GM13977 (cell line): ENCODE measurements at places on chromosomes 7 and 10.
A peak's percentile ranks its signal among the peaks of the same experiment; 100 is the strongest.

GRCh38 chr7:148253629-148254028, 336.9 kb upstream of the C7orf33 start:
- DNase-seq, result peak; percentile 25

- DNase-seq, result no peak
These were observed 10.8 kb upstream of the HOXA2 start for GRCh38 chr7:27112955-27113949.

DNA sequence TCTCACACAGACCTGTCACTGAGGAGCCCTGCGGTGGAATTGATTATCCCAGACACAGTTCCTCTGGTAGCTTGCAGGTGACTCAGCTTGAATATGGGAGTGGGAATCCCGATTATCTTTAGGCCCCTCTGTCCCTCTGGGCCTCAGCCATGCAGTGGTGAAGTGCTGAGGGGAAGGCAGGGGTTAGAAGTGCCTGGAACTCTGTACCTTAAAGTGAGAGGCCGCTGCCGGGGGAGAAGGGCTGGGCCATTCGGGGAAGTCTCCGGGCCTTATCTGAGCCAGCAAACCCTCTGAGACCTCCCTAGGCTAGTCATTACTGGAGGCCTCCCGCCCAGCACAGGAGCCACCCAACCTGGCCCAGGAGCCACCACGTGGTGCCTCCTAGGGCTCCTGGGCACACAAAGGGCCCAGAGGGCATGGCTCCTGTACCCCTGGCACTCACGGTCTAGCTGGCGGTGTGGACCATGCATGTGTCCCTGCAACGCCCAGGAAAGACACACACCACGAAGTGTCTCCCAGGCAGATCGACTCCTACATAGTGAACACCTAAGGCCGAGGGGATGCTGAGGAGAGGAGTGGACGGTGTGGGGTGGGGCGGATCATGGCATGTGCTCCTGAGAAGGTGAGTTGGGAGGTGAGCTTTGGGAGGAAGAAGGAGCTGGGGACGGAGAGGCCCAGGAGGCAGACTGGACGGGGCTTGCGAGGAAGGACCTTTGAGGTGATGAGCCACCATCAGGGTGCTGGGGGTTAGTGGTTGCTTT, 56.2 kb downstream of the HK1 start:
- DNase-seq, result no peak

GRCh38 chr7:76073335-76073990, 25.6 kb downstream of the MDH2 start:
- DNase-seq, result no peak

GRCh38 chr10:34748357-34748756, 66.7 kb downstream of the PARD3 start:
- DNase-seq, result no peak

- peak; percentile 80 for DNase-seq
These were observed 16.8 kb downstream of the NUDT1 start for GRCh38 chr7:2258661-2259365.

DNA sequence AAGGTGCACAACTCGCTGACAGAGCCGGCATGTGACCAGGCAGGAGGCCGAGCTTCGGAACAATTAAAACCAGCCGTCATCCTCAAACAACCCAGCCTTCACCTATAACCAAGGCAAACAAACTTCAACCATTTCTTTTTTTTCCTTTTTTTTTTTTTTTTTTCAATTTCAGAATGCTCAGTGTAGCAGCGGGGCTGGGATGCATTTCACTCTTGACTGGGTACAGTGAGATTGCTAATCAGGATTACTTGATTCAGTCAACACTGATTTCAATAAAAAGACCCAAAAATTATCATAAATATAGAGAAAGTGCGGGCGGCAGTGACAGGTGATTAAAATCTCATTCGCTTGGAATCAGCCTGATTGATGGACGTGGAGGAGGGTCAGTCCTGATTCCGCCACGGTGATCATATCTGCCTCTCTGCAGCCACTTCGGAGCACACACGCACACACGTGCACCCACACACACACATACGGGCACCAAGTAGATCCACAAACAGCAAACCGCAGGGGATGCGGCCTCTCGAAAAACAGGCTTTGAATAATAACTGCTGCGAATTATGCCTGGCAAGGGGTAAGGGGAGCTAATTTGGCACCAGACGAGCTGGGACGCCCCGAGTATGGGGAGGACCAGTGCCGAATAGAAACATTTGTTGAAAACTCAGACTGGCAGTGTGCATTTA, 31.2 kb downstream of the EBF3 start:
- no peak for DNase-seq

DNA sequence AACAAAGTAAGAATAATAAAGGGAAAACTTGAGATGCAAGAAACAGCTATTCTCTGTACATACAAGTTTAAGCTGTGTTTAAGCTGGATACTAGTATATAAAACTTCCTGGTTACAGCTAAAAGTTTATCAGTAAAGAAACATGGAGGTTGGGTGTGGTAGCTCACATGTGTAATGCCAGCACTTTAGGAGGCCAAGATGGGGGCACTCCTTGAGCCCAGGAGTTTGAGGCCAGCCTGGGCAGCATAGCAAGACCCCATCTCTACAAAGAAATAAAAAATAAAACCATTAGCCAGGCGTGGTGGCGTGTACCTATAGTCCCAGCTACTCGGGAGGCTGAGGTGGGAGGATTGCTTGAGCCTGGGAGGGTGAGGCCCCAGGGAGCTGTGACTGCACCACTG, 3.2 kb downstream of the RSU1 start:
- DNase-seq, result no peak

- no peak for DNase-seq
These were observed 873.5 kb downstream of the REEP3 start for GRCh38 chr10:64394744-64395143.

GRCh38 chr7:125391921-125392320, 462.3 kb upstream of the POT1 start:
- no peak for DNase-seq

DNA sequence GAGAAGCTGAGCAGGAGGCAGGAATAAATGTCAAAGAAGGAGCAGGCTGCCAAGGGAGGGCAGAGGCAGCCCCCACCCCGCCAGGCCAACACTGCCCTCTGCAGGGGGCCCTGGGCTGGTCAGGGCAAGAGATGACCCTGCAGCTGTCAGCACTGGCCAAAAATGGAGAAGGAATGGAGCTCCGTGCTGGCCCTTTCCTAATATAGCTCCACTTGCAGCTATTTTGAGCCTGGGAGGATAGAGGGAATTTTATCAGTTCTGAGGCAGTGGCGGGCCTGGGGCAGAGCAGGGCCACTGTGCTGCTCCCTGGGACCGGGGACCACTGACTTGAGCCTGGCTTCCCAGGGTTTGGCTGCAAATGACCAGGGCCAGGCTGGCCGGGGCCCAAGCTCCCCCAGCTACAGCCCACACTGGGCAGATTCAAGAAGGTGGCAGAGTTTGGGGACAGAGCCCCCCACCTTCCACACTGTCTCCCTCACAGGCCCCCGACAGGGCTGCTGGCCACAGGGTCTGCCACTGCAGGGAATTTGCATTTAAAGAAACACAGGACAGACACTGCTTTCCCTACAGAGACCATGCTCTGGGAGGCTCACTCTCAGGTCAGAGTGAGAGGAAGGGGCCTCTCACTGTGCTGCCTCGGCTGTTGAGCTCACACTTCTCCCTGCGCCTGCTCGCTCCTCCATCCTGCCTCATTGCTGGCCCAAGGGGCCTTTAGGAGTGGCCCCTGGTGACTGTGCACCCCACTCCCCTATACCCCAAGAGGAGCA, 16.2 kb downstream of the LDB3 start:
- DNase-seq, result no peak

DNA sequence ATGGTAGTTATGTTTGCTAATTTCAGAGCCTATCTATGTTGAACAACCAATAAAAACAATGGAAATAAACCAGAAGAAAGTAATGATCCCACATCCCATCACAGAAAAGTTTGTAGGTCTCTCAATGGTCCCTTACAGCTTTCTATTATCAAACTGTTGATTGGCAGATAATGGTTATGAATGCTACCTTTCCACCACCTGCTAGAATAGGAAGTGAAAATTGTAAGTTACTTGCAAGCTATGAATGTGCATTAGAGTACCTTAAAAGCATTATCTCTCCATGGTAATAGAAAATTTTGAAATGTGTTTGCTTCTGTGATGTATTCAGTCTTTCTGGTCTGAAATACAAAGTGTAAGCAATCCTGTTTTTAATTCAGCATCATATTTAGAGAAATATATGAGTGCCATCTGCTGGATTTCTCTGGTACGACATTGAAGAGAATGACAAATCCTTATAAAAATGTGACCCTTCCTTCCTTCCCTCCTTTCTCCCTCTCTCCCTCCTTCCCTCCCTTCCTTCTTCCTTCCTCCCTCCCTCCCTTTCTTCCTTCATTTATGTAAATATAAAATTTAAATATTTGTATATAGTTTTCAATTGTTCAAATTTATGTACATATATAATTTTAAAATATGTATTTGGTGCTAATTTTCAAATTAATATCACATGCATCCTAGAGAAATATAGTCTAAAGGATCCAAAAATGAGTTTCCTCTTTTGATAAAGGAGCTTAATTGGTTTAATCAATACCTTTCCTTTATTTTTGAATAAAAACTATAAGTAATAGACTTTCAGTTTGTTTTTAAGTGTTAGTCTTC, 41.4 kb upstream of the PNLIPRP3 start:
- no peak for DNase-seq

DNA sequence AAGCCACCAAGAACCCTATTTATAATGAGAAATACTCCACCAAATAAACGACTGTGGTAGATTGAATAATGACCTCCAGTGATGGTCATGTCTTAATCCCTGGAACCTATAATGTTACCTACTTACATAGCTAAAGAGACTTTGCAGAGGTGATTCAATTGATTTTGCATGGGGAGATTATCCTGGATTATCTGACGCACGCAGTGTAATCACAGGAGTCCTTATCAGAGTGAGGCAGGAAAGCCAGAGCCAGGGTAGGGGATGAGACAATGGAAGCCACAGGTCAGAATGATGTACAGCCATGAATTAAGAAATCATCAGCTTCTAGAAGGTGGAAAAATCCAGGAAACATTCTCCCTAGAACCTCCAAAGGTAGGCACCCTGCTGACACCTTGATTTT, 286.4 kb upstream of the SP4 start:
- no peak for DNase-seq

- no peak for DNase-seq
These were observed 26.6 kb upstream of the PSMG3 start for GRCh38 chr7:1596181-1597043.

GRCh38 chr7:94028768-94029167, 24.6 kb upstream of the BET1 start:
- DNase-seq, result no peak

- no peak for DNase-seq
These were observed 69.0 kb downstream of the CREB3L2 start for GRCh38 chr7:137932881-137933269.

DNA sequence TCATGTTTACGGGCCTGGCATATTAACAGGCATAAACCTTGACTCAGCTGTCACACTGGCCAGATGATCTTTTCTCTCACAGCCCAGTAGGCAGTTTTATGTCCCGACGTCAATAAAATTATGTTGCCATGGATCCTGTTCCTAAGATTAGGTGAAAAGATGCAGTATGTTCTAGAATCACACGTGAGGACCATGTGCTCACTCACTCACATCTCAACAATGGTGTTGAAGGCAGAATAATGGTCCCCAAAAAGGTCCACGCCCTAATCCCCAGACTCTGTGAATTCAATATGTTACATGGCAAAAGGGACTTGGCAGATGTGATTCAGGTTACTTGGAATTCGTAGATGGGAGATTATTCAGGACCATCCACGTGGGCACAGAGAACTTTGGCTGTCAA, 3.5 kb downstream of the DOCK1 start:
- DNase-seq, result no peak

DNA sequence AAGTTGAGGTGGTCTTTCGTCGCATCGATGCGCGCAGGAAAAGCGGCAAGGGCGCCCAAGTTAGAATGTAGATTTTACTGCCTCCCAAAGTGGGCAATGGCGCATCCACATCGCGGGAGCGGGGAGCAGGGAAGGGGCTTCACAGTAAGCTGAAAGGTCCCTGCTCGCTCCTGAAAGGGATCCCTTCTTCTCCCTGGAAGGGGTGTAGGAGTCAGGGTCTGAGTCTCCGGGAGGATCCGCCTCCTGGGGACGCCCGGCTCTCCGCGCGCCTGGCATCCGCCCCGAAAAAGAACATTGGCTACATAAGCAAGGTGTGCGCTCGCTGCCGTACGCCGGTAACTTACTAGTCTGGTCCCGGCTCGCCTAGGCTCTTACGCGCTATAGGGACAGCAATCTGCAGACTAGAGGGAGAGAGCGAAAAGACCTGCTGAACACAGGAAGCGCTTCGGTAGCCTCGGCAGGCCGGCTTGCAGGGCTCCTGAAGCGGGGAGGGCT, 804 bp downstream of the UNC5B start:
- DNase-seq, result peak; percentile 51

- no peak for DNase-seq
These were observed 616.9 kb upstream of the GHITM start for GRCh38 chr10:83522456-83522855.

GRCh38 chr10:30373596-30374327, 24.7 kb upstream of the MTPAP start:
- no peak for DNase-seq

DNA sequence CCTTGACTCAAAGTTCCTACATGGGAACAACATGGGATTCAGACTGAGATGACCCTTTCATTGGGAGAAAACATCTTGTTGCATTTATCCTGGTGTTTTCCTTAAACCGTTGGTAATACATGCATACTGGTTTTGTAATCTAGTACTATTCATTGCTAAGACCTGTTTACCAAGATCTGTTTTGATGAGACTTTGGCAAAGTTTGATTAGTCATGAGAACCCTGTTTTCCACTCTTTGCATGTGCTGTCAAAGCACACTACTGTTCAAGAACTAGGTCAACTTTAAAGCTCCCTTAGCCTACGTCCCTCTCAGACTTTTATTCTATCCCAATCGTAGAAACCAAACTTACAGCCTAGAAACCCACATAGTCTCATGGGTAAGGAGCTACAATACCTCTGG, 650.9 kb downstream of the GATA3 start:
- no peak for DNase-seq

DNA sequence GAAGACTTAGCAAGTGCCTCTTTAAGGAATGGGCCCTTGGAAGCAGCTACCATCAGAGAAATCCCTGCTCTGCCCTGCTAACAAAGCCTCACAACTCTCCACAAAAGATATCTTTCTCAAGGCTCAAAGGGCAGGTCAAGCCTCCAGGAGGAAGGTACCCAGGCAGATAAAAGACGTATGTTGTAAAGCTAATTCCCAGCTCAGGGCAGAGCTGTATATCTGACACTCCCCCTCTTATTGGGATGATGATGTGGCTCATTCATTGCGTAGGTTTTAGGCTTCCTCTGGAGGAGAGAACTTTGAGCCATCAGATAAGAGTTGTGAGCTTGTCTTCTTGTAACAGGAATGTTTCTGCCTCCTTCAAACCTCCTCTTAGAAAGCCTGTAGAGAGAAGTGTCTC, 145.4 kb downstream of the CALN1 start:
- no peak for DNase-seq
